Neuronal stem cell (in vitro differentiated cells): ENCODE measurements at places on chromosomes 3 and 15.
A peak's percentile ranks its signal among the peaks of the same experiment; 100 is the strongest.

DNA sequence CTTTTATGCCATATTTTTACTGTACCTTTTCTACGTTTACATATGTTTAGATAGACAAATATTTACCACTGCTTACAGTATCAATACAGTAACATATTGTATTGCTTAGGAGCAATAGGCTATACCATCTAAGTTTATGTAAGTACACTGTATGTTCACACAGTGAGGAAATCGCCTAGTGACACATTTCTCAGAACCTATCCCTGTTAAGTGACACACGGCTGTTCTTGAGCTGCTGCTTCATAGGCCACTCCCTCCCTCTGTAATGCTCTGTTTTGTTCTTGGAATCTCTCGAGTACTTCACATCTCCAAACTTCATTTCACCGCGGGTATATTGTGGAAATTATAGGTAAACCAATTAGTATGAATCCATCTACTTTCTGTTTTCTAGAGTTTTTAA is 13.4 kb upstream of the SELENOT start:
- no peak for DNase-seq

DNA sequence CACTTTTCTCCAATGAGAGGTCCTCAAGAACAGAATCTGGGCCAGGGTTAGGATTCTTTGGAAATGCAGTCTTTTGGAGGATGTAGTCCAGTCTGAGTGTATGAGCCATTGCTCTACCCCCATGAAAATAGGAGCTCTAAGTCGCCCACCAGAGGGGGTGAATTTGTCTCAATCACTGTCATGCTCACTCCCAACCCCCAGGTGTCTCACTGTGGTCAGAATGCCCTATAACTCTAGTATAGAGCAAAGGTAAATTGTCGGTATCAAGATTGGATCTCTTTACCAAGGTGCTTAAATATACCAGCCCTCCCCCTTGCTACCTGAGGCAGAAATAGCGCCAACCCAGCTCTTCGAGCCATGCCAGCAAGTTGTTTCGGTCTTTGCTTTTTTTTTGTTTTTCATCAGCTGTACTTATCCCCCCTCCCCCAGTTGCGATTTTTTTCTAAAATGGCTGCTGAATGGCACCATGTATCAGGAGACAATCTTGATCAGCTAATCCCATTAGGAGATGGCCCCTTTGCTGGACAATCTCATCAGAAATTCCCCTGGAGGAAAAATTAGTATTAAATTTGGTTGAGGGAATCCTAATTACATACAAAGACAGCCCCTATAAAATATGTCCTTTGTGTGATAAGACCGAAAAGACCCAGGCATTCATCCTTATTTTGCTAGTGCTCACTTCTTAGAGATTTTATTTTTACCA is 130.7 kb downstream of the EBLN2 start:
- peak; percentile 17 for DNase-seq

DNA sequence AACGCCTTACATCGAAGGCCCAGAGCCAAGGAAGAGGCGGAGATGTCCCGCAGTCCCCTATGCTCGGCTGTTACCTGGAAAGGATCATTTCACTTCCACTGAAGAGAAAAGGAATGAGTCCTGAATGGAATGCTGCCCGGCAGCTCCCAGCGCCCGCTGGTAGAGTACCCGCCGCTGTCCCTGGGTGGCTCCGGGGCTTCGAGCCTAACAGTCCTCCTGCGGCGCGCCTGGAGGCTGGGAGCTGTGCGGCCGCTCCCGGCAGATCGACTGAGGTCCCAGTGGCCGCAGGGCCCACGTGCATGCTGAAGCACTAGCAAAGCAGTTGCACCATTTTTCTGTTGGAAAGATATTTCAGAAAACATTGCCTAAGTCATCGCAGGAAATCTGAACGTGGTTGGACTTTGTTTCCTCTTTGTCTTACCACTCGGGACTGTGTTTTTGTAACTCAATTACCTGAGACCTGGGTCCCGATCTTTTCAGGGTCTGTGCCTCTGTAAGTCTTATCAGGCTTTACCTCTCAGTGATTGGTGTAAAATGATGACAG is 984 bp downstream of the RNU6-1 start:
- DNase-seq: no peak

DNA sequence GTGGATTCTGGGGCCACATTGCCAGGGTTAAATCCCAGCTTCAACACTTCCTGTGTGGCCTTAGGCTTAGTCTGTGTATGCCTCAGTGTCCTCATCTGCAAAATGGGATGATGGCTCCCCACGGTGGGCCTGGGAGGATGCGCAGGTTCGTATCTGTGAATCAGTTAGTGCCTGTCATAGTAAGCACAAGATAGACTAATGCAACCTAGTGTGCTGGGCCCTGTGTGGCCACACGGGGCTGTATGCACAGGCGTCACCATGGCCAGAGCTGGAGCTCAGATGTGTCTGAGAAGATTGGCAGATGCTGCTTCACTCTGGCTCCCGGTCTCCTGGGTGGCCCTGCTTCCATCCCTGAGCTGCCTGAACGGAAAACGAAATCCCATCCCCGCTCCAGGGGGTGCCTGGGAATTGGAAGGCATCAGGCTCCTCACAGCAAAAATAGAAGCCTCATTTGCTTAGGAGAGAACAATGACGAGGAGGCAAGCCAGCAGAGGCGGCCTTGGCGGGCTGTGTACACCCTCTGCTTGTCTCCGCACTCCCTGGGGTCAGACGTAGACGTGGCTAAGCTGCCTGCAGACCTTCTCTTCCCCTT is 103.6 kb downstream of the APBA2 start:
- peak; percentile 46 for DNase-seq

GRCh38 chr3:2837910-2838309 is 272.3 kb downstream of the IL5RA start:
- DNase-seq: no peak

DNA sequence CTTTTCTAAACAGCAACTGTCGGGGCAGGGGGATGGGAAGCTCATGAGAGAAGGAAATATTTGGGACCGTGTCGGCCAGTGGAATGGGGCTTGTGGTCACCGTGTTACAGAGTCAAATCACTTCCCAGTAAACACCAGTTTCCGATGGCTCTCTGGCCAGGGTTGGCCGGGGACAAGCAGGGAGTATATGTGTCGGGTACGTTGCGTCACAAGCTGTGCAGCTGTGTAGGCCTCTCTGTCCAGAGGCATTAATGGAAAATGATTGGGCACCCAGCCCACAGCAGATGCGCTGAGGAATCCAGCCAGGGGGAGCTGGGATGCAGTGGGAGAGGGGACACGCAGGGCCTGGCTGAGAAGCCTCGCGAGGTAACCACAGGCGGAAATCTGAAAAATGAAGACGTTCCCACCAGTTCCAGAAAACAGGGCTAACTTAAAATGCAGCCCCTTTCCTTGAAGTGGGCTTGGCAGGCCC is 15.8 kb upstream of the ALDH1A3 start:
- no peak for DNase-seq

DNA sequence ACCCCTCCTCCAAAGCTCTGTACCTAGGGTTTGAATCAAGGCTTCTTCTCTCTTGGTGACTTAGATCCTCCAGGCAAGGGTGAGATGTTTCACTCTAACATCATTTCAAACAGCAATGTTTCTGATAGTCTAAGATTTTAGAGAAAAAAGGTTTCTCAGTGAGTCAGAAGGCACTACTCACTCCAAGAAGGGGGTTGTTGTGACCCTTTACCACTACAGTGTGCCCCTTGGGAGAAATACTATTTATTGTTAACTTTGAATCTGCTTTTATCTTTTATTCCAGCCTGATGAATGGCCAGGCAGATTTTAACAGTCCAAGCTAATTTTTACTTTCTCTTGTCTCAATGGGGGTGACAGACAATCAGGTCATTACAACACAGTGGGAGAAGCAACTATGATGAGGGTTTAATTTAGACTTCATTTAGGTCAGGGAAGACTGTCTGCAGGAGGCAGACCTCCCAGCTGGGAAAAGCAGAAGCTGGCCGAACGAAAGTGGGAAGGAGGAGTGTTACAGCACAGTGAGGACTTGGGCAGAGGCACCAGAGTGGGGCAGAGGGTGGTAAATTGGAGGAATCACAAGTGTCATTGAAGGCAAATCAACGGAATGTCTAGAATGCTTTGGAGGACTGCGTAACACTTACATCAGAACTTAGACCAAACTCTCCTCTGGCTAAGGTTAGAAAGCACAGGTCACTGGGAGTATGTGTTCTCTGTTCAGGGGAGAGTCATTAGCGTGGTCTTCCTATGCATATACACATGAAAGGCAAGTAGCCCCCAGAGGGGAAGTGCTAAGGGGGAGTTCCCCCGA is 21.2 kb downstream of the ZNF860 start:
- no peak for DNase-seq

GRCh38 chr15:79296583-79296982 is 14.1 kb downstream of the ANKRD34C start:
- DNase-seq: no peak

- DNase-seq: no peak
These were observed 46.6 kb upstream of the RASGRP1 start for GRCh38 chr15:38611228-38611627.

GRCh38 chr3:15428539-15428938 is 1.1 kb downstream of the EAF1 start:
- no peak for DNase-seq

GRCh38 chr15:31392761-31393401 is 66.2 kb downstream of the KLF13 start:
- no peak for DNase-seq
